ENCODE measurements at places on chromosomes 7 and 10.

GRCh38 chr10:74437822-74438221 is 286.8 kb downstream of the ADK start:
- DNase-seq, result no peak

DNA sequence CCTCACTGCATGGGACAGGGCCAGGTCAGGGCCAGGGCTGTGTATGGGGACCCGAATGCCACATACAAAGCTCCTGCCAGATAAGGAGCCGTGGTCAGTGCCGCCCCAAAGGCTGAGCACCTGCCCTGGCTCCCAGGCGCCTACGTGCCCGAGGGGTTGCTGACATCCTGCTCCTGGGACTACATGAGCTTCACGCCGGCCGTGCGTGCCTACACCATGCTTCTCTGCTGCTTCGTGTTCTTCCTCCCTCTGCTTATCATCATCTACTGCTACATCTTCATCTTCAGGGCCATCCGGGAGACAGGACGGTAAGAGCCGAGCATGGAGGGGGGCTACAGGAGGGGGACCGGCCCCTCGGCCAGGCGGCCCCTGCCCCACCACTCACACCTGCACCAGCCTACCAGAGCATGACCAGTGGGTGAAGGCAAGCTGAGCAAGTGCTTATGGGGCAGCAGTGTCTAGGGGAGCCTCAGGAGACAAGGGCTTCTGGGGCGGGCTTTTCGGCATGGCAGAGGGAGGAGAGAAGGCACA is 4.9 kb downstream of the OPN4 start:
- DNase-seq, result no peak

GRCh38 chr7:132618271-132618955 is 42.1 kb upstream of the PLXNA4 start:
- no peak for DNase-seq

- DNase-seq, result no peak
Measured at GRCh38 chr7:96287132-96287531, 34.8 kb downstream of the SLC25A13 start.

- no peak for DNase-seq
Measured at GRCh38 chr7:133530682-133531081, 277.8 kb downstream of the EXOC4 start.

DNA sequence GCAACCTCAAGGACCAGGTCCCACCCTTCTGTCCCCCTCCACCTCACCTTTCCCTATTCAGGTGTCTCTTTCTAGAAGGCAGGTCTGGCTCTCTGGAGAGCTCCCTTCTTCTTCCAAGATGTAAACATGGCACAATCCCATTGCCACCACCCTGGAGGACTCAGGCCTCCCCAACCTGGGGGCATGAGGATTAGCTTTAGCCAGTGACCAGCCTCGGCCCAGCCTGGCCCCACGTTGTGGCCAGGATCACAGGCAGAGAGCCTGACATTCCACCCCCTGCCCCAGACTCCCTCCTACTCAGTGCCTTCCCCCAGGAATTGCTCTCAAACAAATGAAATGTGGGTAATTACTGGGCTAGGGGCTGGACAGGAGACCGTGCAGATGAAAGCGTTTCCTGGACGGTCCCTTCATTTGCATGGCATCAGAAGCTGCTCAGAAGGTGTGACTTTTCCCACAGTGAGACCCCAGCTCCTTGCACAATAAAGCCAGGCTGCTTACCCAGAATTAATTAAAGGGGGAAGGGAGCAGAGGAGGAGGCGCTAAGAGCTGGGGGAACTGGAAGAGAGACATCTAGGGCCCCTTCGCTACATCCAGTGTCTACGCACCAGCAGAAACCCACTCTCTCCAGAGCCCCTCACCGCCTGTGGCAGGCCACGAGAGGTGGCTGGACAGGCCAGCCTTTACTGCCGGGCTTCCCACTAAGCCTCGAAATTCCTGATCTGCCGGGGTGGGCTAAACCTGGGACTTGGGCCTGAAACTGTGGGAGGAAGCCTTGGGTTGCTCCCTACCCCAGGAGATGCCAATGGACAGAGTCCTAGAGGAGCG is 7.7 kb downstream of the FGF8 start:
- no peak for DNase-seq

Measured in putamen (tissue), 1 donor.